T-helper 17 cell (primary cell): ENCODE measurements at places on chromosomes 11 and 22. TPM values are rescaled to one million over a fixed set of nuclear protein-coding genes. Genes with fewer than 3 reads are reported as not detected.

- H3K27ac ChIP-seq: no peak overlapping the region
- no peak overlapping the region for H3K4me3 ChIP-seq
- no peaks in the 10 kb centered on the region for H3K36me3 ChIP-seq
- H3K4me1 ChIP-seq: peaks cover 4% of the 10 kb centered on the region
- DNase-seq: no peak
- no peaks in the 10 kb centered on the region for H3K27me3 ChIP-seq
Observed at GRCh38 chr11:2519517-2519861, 74.7 kb downstream of the KCNQ1 start.

DNA sequence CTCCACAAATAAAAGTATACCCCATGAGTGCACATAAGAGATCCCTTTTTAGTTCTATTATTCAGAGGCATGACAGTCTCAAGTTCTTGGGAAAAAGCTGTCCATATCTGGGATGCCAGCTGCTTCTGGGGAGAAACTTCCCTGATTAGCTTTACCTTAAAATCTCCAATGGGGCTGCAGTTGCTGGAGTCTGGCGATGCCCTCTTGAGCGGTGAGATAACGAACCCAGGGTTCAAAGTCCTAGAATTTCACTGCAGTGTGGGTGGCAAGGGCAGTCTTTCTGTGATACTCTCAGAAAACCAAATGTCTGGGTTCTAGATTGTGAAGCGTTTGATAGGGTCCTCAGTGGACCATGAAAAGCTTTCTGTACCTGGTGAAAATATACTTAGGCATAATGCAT, 7.4 kb upstream of the PRR33 start:
- no peaks in the 10 kb centered on the region for H3K36me3 ChIP-seq
- no peak for DNase-seq

DNA sequence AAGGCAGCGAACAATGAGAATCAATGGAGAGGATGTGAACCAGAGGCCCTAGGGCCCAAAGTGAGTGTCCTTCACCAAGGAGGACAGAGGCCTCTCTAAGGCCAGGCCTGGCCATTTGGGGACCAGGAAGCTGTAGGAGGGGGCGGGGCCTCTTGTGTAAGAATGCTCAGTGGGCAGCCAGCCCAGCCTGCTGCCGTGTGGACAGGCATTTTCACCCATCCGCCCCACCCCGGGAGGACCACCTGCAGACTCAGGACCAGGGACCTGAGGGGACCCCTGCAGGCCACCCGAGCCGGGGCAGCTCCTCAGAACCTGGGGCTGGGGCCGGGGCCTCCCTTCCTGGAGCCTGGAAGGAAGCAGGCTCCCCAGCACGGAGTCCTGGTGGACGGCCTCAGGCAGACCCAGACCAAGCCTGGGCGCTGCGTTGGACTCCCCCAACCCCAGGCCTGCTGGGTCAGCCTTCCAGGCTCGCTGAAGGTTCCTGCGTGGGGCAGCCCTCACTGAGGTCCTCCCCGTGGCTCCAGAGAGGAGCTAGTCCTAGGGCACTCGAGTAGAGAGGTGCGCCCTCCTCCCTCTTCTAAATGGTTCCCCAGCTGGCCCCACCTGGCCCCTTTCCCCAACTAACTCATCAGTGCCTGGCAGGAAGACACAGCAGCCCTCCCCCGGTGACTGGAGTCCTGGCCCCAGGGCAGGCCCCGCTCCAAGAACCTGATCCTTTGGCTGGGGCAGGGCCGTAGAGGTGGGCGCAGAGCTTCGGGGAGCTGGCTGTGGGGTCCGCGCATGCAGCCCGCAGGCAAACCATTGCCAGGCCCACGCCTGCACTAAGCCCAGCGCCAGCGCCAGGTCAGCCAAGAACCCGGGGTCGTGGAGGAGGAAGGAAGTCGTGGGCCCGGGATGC, 1.5 kb upstream of the TRABD start:
- peaks cover 16% of the 10 kb centered on the region for H3K4me1 ChIP-seq
- peaks cover 13% of the 10 kb centered on the region for H3K27me3 ChIP-seq
- peaks cover 7% of the 10 kb centered on the region for H3K36me3 ChIP-seq
- no peak for DNase-seq

- H3K4me3 ChIP-seq: no peak overlapping the region
- H3K27me3 ChIP-seq: peaks cover 26% of the 10 kb centered on the region
- H3K4me1 ChIP-seq: peaks cover 12% of the 10 kb centered on the region
- no peak for DNase-seq
Observed at GRCh38 chr11:36425561-36426081, 84.5 kb downstream of the TRAF6 start.

Gene P2RX6
- 0.39 TPM for total RNA-seq
